Pancreas (tissue), 10 donors: ENCODE measurements at places on chromosomes 7 and 10.

DNA sequence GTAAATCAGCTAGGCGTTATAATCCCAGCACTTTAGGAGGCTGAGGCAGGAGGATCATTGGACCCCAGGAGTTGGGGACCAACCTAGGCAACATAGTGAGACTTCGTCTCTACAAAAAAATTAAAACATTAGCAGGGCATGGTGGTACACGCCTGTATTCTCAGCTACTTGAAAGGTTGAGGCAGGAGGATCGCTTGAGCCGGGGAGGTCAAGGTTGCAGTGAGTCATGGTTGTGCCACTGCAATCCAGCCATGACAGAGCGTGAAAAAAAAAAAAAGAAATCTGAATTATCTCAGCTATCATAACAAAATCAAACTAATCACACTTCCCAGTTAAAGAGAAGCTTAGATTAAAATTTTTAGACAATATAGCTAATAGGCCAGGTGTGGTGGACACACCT, 35.3 kb downstream of the ATAD1 start:
- no peaks in the 10 kb centered on the region for H3K4me1 ChIP-seq
- no peaks in the 10 kb centered on the region for H3K36me3 ChIP-seq
- H3K27ac ChIP-seq, result no peak overlapping the region

GRCh38 chr7:1024331-1024841, 20.0 kb upstream of the GPR146 start:
- peaks cover 17% of the 10 kb centered on the region for H3K4me1 ChIP-seq
- H3K4me3 ChIP-seq, result no peak overlapping the region
- no peaks in the 10 kb centered on the region for H3K27me3 ChIP-seq
- no peak overlapping the region for H3K27ac ChIP-seq
- DNase-seq, result no peak

DNA sequence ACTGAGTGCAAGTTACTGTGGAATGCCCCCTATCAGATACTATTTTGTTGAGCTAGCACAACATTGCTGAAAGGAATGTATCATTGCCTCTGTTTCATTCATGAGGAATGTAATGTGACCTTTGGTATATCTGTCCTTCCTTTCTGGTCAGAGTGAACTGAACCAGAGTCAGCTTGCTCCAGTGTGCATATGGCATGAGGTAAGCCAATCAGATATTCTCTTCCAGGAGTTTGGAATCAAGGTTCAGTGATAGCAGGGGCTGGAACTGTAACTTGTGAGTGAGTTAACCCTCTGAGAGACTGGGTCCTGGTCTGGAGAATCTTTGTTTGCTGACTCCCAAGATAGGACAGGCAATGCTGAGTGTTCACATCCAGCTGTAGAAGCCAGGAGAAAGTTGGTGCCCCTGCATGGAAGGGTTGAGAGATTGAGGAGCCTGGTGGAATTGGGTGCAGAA, 45.3 kb upstream of the OSBPL3 start:
- H3K27ac ChIP-seq, result no peak overlapping the region
- H3K4me1 ChIP-seq, result no peaks in the 10 kb centered on the region
- no peak overlapping the region for H3K4me3 ChIP-seq
- H3K36me3 ChIP-seq, result no peaks in the 10 kb centered on the region
- no peaks in the 10 kb centered on the region for H3K27me3 ChIP-seq

GRCh38 chr7:84025332-84025927, 169.2 kb downstream of the SEMA3A start:
- H3K27ac ChIP-seq, result no peak overlapping the region
- H3K36me3 ChIP-seq, result no peaks in the 10 kb centered on the region
- no peak for DNase-seq
- no peaks in the 10 kb centered on the region for H3K4me1 ChIP-seq
- H3K4me3 ChIP-seq, result no peak overlapping the region
- no peaks in the 10 kb centered on the region for H3K27me3 ChIP-seq

DNA sequence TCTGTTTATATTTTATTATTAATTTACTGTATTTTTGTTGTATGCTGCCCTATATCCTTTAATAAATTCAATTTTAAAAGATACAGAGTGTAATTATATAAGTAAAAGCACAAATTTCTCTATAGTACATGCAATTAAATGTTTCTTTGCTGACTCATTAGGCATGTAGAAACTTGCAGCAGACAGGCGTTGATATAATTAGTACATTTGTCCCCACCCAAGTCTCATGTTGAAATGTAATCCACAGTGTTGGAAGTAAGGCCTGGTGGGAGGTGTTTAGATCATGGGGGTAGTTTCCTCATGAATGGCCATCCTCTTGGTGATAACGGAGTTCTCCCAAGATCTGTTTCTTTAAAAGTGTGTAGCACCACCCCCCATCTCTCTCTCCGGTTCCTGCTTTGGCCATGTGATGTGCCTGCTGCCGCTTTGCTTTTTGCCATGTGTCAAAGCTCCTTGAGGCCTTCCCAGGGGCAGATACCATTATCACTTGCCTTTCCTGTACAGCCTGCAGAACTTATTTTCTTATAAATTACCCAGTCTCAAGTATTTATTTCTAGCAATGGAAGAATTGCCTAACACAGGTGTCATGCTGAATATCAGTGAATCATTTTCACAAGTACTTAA, 63.7 kb downstream of the TSPAN12 start:
- H3K27me3 ChIP-seq, result no peaks in the 10 kb centered on the region
- no peaks in the 10 kb centered on the region for H3K36me3 ChIP-seq
- H3K27ac ChIP-seq, result no peak overlapping the region
- no peak overlapping the region for H3K4me3 ChIP-seq

- H3K27me3 ChIP-seq, result no peaks in the 10 kb centered on the region
- no peak for DNase-seq
- no peak overlapping the region for H3K4me3 ChIP-seq
Measured at GRCh38 chr10:48902096-48902495, 37.5 kb downstream of the LRRC18 start.

DNA sequence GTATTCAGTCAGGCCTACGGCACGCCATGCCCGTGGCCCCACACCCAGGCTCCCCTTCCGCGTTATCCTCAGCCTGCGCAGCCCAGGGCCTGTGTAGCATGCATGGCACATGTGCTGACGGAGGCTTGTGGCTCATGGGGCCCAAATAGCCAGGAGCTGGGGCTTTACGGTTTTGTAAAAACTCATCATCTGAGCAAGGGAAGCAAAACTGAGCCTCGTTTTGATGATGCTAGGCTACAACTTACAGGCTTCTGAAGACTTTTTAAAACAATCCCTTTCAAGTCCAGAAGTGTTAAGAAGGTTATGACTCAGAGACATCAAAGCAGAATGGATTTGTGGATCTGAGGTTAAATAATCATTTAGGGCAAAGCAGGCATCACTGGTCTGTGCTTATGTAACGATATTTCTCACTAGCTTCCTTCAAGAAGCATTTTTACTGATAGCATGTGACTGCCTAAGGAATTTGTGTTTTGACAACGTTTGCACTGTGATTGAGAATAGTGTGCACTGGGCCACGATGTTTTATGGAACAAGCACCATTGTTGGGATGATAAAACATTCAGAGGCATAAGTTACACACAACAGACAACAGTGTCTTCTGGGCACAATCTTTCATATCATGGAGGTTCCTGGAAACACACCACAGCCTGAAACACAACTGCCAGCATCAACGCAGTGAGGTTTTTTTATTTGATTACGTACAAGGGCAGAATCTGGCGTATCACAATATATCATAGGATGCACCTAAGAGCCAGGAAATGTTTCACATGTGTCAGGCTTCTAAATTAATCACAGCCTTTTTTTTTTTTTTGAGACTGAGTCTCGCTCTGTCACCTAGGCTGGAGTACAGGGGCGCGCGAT, 274.3 kb downstream of the CCDC3 start:
- H3K4me1 ChIP-seq, result no peaks in the 10 kb centered on the region
- H3K4me3 ChIP-seq, result no peak overlapping the region
- H3K36me3 ChIP-seq, result no peaks in the 10 kb centered on the region
- no peak for DNase-seq

GRCh38 chr10:55019439-55019838, 218.4 kb upstream of the PCDH15 start:
- no peak overlapping the region for H3K27ac ChIP-seq
- DNase-seq, result no peak
- no peaks in the 10 kb centered on the region for H3K36me3 ChIP-seq
- no peaks in the 10 kb centered on the region for H3K4me1 ChIP-seq

- no peak overlapping the region for H3K27ac ChIP-seq
- H3K4me3 ChIP-seq, result no peak overlapping the region
- no peak for DNase-seq
- no peaks in the 10 kb centered on the region for H3K4me1 ChIP-seq
- no peaks in the 10 kb centered on the region for H3K27me3 ChIP-seq
Measured at GRCh38 chr10:112201334-112201733, 17.8 kb upstream of the GPAM start.

GRCh38 chr10:75654772-75655171, 223.3 kb downstream of the LRMDA start:
- H3K27ac ChIP-seq, result no peak overlapping the region
- H3K27me3 ChIP-seq, result no peaks in the 10 kb centered on the region

DNA sequence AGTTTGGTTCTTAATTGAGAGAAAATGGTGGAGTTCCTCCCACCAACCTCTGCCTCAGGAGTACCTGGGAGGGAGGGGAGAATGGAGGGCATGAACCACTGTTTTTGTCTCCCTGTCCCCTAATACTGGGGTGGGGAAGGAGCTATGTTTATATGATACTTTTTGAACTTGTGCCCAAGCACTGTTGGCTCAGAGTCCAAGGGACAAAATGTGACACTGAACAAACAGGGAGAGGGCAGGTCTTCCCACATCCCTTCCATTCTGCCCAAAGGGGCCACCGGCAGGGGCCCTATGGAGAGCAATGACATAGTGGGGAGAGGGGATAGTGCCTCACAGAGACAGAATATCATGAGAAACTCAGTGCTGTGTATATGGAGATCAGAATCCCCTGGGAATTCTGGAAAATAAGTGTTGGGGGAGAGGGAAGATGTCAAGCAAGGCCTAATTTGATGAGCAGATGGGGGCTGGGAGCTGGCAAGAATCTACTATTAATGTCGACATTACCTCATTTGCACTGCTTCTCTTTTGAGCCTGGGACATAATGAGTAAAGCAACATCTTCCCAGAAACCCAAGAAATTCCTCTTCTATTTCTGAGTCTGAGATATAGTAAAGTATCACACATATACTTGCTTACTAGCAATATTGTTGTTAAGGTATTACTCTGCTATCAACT, 180.6 kb downstream of the CYP26A1 start:
- H3K27ac ChIP-seq, result no peak overlapping the region
- no peaks in the 10 kb centered on the region for H3K27me3 ChIP-seq
- no peaks in the 10 kb centered on the region for H3K4me1 ChIP-seq

GRCh38 chr10:95056744-95057363, 12.4 kb downstream of the CYP2C8 start:
- no peaks in the 10 kb centered on the region for H3K4me1 ChIP-seq
- H3K27me3 ChIP-seq, result no peaks in the 10 kb centered on the region
- H3K4me3 ChIP-seq, result no peak overlapping the region
- no peak overlapping the region for H3K27ac ChIP-seq

DNA sequence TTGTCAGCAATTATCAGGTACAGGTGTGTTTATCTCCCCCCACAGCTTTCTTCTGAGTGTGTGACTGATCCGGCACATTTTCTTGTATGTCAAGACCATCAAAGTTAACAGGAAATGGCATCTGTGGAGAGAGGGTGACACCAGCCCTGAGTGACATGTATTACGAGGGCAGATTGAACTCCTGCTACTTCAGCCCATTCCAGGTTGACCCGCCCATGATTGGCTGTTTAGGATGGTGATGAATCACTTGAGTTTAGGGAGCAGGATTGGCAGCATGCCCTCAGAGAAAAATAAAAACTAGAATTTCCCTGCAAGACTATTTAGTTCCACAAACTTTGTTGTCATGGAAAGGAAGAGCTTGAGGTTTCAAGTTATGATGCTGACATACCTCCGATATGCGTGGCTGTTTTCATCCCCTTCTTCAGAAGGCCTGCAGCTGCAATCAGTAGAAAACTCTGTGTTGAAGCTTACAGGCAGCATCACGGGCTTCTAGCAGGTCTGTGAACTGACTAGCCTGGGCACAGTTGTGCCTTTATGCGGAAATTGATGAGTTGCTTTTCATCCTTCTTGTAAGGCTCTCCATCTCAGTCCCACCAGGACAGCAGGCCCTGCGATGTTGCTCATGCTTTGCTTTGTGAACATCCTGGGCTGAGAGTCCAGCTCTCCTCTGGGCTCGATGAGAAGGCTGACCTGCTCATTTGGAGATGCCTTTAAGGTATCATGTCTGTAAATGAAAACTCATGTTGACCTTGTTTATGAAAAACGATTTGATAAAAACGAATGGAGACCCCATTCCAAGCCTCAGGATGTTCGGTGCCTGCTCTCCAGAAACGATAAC, 8.0 kb upstream of the CELF2 start:
- no peaks in the 10 kb centered on the region for H3K36me3 ChIP-seq
- H3K4me1 ChIP-seq, result no peaks in the 10 kb centered on the region
- no peak overlapping the region for H3K27ac ChIP-seq
- DNase-seq, result no peak
- H3K27me3 ChIP-seq, result peaks cover 29% of the 10 kb centered on the region

GRCh38 chr10:6786579-6787031, 206.5 kb upstream of the PRKCQ start:
- no peak overlapping the region for H3K27ac ChIP-seq
- H3K4me3 ChIP-seq, result no peak overlapping the region
- H3K4me1 ChIP-seq, result no peaks in the 10 kb centered on the region
- no peak for DNase-seq

DNA sequence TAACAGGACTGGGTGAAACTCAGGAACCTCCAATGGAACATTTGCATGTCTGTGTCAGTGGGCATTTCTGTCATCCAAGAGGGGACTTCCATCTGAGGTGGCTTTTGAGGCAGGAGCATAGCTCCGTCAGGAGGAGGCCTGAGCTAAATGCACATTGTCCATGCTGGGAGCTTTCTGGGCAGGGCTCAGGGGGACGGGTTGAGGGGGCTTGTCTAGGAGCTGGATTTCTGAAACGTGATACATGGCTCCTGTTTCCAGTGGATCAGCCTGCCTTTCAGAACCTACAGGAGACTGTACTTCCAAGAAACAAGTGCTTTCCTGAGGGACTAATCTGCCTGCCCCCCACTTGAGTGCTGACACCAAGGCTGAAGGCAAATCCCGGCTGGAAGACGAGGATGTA, 40.5 kb upstream of the GDF10 start:
- no peak overlapping the region for H3K27ac ChIP-seq
- H3K27me3 ChIP-seq, result no peaks in the 10 kb centered on the region
- DNase-seq, result no peak
- H3K4me1 ChIP-seq, result peaks cover 3% of the 10 kb centered on the region
- no peaks in the 10 kb centered on the region for H3K36me3 ChIP-seq

- H3K4me1 ChIP-seq, result no peaks in the 10 kb centered on the region
- no peak overlapping the region for H3K4me3 ChIP-seq
- DNase-seq, result no peak
- no peaks in the 10 kb centered on the region for H3K36me3 ChIP-seq
Measured at GRCh38 chr7:22137466-22137865, 191.8 kb upstream of the CDCA7L start.

GRCh38 chr10:83617172-83617571, 522.1 kb upstream of the GHITM start:
- H3K4me1 ChIP-seq, result no peaks in the 10 kb centered on the region
- no peaks in the 10 kb centered on the region for H3K36me3 ChIP-seq
- DNase-seq, result no peak
- H3K27me3 ChIP-seq, result no peaks in the 10 kb centered on the region
- no peak overlapping the region for H3K27ac ChIP-seq

- no peak overlapping the region for H3K4me3 ChIP-seq
- H3K27ac ChIP-seq, result no peak overlapping the region
- no peaks in the 10 kb centered on the region for H3K4me1 ChIP-seq
- no peaks in the 10 kb centered on the region for H3K27me3 ChIP-seq
- no peaks in the 10 kb centered on the region for H3K36me3 ChIP-seq
Measured at GRCh38 chr7:51545131-51545530, 228.5 kb upstream of the COBL start.

- no peak overlapping the region for H3K27ac ChIP-seq
- DNase-seq, result no peak
- no peaks in the 10 kb centered on the region for H3K36me3 ChIP-seq
- no peaks in the 10 kb centered on the region for H3K27me3 ChIP-seq
- H3K4me1 ChIP-seq, result no peaks in the 10 kb centered on the region
Measured at GRCh38 chr7:19327018-19327417, 181.8 kb upstream of the FERD3L start.
